ENCODE measurements at places on chromosomes 6 and 20.

DNA sequence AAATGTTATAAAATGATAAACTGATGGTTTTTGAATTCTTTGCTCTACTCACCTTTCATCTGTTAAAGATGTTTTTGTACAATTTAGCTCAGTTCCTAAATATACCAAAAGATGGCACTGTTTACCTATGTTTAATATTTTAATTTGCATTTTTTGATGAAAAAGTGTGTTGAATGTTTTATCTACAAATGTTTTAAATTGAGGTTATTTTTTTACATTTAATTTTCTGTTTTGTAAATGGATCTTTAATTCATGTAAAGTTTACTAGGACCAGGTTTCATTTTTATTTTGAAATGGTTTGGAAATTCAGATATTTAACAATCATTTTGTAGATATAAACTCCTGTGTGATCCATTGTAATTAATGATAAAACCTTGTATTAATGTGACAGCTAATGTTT, 30.0 kb downstream of the CDKAL1 start:
- peak; percentile 40 for DNase-seq

DNA sequence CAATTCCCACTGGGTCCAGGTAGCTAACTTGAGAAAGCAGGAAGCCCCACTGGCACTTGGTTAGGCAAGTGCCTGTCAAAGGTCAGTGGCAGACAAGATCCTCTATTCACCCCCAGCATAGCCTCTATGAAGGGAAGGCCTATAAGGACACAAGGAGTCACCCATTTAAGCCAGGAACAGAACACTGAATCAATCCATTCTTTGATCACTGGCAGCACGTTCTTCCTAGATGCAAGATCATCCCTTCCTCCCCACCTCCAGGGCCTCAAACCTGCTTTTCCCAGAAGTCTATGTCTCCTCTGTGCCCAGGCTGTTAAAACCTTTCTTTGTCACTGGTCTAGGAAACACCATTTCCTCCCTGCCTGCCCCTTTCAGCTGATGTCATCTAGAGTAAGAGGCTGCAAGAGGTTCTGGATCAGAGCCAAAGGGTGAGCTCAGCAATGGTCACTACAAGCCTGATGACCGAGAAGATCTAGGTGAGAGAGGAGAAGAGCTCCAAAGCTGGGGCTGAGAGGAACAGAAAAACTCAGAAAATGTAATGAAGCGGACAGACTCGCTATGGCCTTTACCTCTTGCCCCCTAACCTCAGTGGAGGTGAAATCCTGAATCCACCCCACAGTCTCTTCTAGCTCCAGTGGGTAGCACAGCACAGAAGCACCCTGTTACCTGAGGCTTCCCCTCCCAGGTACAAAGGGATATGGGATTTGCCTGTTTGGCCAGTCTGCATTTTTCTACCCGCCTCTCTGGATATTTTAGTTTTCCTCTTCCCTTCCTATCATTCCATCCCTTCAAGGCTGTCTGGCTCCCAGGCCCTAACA, 1.8 kb downstream of the GTPBP2 start:
- DNase-seq: no peak

- DNase-seq: peak; percentile 32
Measured at GRCh38 chr6:143059663-143060353, 881 bp upstream of the AIG1 start.

- DNase-seq: no peak
Measured at GRCh38 chr6:71855406-71855805, 30.9 kb upstream of the RIMS1 start.

DNA sequence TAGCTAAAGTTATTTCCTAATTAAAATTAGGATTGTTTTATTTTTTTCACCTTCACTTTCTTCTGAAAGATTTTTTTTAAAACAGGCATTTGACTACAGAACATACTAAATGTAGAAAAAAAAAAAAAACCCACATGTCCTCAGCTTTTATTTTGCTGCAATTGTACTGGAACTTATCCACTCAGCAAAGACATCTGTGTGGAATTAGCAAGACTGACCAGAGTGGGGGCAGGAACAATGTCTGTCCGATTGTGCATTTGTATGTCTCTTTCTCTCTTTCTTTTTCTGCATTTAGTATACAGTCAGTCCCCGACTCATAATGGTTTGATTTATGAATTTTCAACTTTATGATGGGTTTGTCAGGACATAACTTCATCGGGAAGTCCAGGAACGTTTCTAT, 77.3 kb downstream of the CHD6 start:
- DNase-seq: no peak

- DNase-seq: no peak
Measured at GRCh38 chr6:6377621-6378020, 57.2 kb upstream of the F13A1 start.

DNA sequence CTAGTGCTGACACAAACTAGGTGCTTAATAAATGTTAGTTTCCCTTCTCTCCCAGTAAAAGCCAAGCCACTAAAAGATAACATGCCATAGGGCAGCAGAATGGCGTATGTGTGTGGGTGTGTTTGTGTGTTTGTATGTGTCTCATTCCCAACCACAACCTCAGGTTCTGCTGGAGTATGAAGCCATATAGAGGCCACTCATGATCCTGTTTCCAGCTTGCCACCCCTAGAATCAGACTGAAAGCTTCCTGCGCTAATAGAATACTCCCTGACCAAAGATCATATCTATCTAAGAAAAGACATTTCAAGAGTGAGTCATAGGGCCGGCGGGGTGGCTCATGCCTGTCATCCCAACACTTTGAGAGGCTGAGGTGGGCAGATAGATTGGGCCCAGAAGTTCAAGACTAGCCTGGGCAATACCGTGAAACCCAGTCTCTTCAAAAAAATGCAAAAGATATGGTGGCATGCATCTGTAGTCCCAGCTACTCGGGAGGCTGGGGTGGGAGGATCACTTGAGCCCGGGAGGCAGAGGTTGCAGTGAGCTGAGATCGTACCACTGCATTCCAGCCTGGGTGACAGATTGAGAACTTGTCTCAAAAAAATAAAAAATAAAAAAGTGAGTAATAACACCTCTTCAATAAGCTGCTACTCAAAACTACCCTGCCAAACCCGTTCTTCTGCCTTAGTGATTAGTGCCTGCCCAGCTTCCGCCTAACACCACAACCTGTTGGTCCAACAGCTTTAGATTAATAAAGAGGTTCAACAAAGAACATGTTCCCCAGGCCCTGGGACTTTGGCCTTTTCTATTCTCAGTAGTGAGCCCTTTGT, 11.8 kb upstream of the SNRPC start:
- no peak for DNase-seq

DNA sequence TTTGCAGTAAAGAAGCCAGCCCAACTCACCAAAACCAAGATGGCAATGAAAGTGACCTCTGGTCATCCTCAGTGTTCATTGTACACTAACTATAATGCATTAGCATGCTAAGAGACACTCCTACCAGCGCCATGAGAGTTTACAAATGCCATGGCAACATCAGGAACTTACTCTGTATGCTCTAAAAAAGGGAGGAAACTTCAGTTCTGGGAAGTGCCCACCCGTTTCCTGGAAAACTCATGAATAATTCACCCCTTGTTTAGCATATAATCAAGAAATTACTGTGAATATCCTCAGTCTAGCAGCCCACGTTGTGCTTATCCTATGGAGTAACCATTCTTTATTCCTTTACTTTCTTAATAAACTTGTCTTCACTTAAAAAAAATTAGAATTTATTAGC, 19.4 kb upstream of the TRERF1 start:
- no peak for DNase-seq

DNA sequence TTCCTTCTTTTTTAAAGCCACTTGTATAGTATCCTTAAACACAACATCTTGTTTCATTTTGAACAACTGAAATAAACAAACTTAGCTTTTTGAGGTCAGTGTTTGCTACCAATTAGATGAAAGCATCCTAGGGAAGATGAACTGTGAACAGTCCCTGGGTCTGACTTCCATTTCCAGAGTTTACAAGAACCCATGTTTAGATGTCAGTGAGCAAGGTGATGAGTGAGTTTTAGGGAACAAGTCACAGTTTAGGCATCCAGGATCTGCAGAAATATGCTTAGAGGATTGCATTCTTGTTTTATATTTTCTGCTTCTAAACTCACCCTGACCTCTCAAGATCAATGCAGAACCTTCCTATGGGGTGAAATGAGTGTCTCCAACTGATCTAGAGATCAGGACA, 3.0 kb downstream of the ZC2HC1B start:
- DNase-seq: no peak

DNA sequence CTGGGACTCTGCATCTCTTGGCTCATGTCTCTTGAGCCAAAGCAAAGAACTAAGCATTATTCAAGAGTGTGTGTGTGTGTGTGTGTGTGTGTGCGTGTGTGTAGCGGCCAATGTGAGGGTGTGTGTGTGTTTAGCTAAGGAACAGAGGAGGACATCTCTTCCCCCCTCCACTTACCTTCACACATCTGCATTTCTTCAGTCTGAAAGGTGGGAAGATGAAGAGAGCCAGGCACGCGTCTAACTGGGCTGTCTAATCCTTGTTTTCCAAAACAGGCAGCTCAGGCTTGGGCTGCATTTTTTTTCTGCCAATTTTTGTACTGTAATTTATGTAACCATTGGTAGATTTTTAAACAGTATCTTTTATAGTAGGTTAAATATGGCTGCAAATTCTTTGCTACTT, 59.5 kb downstream of the NDUFAF5 start:
- no peak for DNase-seq

All from CD4-positive, alpha-beta T cell treated with Interleukin-4 for 4 hours (primary cell).